CD4-positive, alpha-beta T cell treated with Interleukin-6 at 100 ng/mL for 8 hours (primary cell): ENCODE measurements at places on chromosomes 4 and X.

DNA sequence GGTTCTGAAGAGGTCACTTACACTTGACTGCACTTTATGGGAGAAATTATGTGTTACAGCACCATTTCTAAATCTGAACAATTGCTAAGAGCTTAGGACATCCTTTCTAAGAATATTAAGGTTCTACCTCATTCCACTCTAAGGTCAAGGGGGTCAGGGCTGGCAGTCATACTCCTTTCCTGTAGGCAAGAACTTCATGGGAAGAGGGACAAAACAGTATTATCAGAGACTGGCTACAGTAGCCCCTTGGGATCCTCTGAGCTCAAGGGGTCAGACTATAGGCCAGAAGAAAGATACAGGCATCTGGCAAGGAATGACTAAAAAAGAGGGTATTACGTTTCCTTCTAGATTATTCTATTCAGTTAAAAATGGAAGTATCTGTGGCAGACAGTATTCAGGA lies 115.1 kb downstream of the RASL11B start:
- no peak for DNase-seq

GRCh38 chr4:11312389-11312788 lies 116.3 kb downstream of the HS3ST1 start:
- no peak for DNase-seq

DNA sequence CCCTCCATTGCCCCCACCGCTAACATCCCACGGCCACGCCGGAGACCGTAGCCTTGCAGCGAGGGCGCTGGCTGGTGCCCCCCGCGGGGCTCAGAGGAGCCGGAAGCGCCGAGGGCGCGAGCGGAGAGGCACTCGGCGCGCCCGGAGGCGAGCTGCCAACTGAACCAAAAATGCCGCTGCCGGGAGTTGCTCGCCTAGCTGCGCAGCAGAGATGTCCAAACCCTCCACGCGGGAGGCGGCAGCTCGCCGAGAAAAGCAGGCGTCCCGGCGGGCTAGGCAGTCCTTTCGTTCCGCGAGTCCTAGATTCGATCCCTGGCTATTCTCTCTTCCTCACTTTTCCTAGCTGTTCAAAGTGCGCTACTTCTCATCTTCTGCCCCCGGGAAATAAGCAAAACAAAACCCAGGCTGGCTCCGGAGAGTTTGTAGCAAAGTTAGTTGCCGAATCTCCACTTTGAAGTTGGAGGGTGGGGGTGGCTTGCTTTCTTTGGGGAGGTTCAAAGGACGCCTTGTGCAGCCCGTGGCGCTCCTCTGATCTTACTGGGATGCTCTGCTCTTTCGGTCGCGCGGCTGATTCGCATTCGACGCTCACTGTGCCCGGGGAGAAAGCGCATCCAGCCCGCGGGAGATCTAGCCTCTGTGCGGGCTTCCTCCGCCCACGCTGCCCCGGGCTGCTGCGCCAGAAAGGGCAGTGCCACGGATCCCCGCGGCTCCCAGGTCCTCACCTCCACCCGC lies 723 bp downstream of the NKX6-1 start:
- DNase-seq: no peak

GRCh38 chr4:102439236-102439614 lies 61.9 kb upstream of the NFKB1 start:
- DNase-seq: no peak

- DNase-seq: no peak
These were observed 11.7 kb downstream of the TRIM2 start for GRCh38 chr4:153215921-153216320.

DNA sequence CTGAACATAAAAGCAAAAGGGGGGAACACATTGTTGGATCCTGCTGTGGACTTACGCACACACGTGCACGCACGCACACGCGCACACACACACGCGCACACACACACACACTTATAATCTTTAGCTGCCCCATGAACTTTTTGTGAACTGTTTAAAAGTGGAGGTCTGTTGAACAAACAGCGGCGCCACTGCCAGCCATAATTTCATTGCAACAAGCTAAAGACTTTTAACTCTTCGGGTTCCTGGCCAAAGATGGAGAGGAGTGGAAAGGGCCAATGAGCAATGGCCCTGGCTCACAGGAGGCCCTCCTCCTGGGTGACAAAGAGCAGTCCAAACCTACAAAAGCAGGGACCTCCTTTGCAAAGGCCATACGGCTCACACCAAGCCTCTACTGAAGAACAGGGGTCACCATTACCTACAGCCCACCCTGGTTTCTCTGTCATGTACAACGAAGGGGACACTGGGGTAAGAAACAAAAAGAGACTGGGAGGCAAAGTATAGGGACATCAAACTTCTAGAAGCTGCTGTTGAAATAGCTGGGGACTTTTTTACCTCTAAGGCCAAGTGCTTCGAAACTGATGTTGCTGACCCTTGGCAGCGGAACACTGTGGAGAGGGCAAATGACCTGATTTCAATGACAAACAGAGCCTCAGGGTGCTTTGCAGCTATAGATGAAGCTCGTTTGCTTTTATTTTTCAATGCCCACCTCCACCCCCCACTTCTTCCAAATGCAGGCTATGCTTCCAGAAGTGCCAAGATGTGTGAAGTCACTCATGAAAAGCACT lies 16.7 kb downstream of the BCOR start:
- DNase-seq: no peak

GRCh38 chr4:168743601-168744000 lies 246.7 kb downstream of the PALLD start:
- DNase-seq: no peak

DNA sequence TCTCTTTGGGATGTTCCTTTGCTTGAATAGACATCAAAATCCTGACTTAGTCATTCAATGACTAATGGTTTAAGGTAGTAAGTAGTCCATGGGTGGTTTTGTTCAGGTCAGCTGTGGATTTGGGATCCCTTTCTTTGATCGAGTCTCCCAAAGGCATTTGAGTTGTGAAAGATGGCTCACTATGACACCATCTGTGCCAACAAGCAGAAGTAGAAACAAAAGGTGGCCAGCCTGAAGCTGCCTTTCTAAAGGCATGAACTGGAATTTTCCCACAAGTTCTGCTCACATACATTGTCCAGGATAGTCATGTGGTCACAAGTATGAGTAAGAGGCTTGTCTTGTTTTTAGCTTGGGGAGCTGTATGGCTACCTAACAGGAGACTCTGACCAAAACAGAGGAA lies 129.9 kb downstream of the CCNG2 start:
- DNase-seq: no peak

GRCh38 chrX:56762220-56762619 lies 33.2 kb downstream of the NBDY start:
- DNase-seq: no peak

DNA sequence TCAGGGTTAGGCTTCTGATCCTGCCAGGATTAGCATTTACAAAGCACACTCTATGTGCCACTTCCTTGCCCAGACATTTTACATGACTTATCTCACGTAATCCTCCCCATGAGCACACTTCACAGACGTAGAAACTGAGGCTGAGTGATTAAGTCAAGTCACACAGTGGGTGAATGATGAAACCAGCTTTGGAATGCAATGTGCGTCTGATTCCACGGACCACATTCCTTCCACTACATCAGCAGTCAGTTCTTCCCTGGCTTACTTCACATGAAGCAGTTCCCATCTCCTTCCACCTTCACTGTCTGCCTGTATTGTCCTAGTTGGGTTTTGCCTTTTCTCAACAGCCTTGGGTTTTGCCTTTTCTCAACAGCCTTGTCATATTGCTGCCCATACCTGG lies 134.3 kb upstream of the PPARGC1A start:
- no peak for DNase-seq

DNA sequence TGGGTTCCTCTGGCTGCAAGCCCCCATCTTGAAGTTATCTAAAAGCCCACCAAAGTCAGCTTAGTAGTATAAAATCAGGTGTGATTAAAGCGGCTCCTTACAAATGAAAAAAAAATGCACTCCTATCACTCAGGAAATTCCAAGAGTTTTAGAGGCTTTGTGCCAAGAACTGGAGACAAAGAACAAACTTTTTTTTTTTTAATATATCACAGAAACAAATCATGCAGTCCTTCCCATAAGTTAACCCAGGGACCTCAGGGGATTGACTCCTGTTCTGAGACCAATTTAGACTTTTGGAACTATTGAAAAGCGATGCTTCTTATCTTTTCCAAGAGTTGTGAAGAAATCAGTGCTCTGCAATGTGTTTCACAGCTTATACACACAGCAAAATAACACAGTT lies 53.6 kb downstream of the HHIP start:
- DNase-seq: no peak

- DNase-seq: no peak
These were observed 85.2 kb downstream of the HS3ST1 start for GRCh38 chr4:11343536-11343935.

DNA sequence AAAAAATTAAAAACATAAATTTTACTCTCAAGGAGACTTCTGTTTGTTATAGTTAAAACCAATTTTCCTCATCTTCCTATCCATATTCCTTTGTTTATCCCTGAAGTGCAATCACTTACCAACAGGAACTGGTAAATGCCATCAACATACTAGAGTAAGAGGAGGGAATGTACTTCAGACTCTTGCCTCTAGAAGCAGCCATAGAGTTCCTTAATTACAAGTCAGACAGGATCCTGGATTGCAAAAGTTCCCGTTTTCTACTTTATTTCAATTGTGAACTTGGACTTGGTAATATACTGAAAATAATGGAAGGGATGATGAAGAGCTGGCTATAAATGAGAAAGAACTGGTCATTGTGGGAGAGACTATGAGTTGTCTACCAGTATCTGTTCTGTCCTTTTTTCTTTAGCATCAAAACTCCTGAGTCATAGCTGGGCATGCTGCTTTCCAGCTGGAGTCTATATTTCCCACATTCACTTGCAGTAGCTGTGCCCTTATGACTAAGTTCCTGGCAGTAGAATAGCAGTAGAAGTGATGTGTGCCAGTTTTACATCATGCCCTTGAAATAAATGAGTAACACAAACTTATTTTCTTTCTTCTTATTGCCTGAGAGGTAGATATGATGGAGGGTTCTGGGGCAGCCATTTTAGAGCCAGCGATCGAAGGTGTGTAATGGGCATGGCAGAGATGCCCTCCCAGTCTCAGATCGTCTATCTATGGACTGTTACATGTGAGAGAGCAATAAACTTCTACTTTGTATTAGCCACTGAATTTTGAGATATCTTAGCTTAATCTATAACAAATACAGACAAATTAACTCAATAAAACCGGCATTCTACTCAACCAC lies 26.8 kb upstream of the SPARCL1 start:
- DNase-seq: no peak

GRCh38 chr4:164109503-164109902 lies 615.0 kb downstream of the TMA16 start:
- no peak for DNase-seq

DNA sequence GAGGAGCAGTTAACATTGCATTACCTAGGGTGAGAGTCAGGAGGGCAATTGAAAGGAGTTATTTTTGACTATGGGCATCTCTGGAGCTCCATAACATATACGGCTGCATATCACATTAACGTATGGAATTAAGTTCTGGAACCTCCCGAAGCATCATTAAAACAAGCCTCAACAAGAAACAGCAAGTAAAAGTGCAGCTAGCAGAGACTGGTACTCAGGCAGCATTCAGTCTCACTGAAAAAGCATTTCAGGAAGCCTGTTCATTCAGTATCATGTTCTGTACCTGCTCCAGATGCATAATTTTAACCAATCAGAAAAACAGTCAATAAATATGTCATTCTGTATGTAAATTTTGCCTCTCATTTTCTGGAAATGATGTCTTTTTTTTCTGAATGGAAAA lies 299.6 kb downstream of the EPHA5 start:
- DNase-seq: no peak

GRCh38 chr4:102439812-102440211 lies 61.3 kb upstream of the NFKB1 start:
- no peak for DNase-seq

- no peak for DNase-seq
These were observed 57.4 kb upstream of the PITX2 start for GRCh38 chr4:110680265-110680664.

- no peak for DNase-seq
These were observed 6.9 kb downstream of the PRRG3 start for GRCh38 chrX:151702026-151702714.

- no peak for DNase-seq
These were observed 200.2 kb downstream of the CLCN4 start for GRCh38 chrX:10356979-10357378.

DNA sequence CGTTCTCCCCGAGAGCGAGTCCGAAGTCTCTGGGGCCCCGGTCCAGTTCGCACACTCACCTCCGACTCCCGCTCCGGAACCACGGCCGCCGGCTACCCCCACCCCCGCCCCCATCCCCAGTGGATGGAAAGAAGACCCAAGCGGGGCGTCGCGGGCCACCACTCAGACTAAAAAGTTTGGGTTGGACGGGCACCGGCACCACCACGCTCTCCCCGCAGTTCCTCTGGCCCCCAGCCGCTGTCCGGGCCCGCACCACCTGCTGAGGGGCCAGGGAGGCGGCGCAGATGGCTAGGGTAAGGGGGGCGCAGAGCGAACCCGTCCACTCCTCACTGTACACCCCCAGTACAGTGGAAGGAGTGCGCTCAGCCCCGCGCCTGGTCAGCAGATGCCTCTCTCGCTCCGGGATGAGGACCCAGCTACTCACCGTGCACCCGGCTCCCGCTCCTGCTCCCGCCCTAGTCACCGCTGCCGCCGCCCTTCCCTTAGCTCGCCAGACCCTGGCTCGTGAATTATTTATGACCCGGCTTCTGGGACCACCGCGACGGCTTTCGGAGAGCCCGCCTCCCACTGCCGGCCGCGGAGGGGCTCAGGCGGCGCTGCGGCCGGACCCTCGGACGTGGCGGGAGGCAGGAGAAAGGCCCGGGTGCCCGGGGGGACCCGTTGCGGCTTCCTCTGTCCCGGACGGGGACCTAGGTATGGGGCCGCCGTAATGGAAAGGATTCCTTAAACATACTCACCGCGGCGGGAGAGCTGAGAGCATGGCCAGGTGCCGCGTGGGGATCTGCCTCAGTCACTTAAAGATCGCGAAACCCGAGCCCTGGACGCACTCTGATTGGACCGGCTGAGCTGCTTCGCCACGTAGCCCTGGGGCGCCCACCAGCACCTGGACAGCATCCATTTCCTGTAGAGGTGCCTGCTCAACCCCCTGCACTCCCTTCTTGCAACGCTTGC lies at the start of gene PROM1:
TSS of gene PROM1 (minus strand) at position 783 of the 951 bp plus-strand sequence. CDS start 8,117 bp downstream, outside the sequence.
- DNase-seq: no peak

DNA sequence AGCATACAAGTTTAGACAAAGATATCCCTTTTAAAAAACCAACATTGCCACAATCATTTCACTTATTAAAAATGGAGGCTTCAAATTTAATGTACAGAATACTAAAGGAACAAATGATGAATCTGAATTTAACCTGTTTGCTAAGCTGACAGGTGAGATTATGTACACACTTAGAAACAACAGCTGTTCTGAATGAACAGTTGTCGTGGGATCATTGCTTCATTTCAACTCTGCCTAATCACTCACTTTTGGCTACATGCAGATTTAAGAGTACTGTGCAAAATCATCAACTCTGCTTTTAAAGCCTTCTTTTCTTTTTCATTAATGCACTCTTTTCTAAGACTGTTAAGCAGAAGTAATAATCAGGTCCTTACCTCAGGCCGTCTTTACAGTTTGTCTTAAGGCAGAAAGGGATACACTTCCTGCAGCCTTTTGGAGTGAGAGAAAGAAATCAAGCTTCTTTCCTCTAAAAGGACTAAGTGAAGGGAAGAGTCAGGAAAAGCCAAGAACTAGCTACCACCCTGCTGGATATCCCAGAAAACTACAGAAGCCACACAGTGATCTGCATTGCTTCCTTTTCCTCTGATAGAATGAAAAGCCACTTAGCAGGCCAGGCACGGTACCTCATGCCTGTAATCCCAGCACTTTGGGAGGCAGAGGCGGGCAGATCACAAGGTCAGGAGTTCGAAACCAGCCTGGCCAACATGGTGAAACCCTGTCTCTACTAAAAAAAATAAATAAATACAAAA lies 54.7 kb upstream of the NPNT start:
- no peak for DNase-seq
